ENCODE measurements at places on chromosomes 16 and 17.

DNA sequence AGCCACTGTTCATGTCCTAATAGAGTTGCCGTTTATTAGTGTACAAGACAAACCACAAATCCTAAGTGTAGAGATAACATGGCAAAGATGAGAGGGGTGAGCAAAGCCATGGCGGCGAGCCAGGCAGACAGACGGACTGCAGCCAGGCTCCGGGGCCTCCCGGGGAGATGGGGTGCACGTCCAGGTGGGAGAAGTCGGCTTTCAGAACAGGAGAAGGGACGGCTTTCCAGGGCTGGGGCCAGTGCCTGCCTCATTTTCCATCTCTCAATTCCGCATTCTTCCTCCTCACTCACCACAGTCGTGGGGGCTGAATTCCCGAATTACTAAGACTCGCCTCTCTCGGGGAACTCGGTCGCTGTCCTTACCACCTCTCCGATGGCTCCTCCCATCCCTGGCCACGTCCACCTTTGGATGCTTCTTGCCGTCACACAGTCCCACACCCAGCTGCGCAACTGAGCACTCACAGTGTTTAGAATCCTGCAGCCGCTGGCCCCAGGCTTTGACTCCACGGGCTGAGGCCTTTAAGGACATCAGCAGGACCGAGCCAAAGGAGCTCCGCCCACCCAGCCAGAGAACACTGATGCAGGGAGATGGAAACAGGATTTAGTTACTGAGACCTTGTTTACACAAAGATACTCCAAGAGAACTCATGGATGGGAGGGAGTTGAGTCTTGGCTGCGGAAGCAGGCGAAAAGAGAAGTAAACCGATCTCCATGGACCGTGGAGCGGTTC lies 59.7 kb downstream of the RNF112 start:
- no peak for DNase-seq

- DNase-seq: no peak
These were observed 474 bp downstream of the CLN3 start for GRCh38 chr16:28491230-28491969.

DNA sequence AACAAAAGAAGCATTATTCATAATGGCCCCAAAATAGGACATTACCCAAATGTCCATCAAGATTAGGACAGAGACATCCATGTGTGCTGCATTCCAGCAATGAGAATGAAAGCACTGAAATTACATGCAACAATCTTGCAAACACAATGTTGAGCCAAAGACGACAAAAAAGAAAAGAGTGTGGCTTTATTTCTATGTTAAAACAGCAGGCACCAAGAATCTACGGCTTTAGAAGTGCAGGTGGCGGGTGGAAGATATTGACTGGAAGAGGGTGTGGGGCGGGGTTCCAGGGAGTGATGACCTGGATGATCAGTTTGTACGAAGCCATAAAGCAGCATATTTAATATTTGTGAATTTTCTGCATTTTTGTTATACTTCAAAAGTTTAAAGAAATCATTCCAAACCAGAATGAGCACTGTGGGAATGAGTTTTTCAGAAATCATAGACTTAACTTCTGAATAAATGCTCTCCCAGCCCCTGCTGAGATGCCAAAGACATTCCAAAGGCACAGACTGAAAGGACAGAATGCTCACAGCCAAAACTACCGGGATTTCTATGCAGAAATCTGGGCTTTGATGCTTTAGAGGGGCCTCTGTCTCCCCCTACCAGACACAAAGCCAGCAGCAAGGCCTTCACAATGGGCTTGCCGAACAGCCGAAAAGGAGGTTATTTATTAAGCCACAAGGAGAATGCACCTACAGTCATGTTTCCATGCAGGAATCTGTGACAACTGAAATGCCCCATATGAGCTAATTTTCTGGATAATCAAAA lies 361.6 kb downstream of the GRIN2A start:
- DNase-seq: no peak

DNA sequence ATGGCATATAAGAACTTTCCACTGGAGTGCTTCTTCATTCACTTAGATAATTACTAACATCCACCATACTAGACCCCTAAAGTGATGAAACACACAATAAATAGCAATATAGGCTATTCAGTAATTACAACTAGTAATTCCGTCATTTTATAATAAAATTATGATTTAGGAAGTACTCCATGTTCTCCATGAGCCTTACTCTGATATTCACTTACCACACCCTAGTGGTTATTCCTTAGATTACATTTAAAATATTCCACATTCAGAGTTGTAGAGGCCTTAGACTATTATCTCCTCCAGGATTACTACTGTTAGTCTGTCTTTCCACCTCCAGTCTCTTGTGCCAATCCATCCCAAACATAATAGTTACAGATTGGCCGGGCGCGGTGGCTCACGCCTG lies 62.4 kb downstream of the STH start:
- no peak for DNase-seq

GRCh38 chr17:82984751-82985427 lies 94.5 kb upstream of the METRNL start:
- DNase-seq: no peak

DNA sequence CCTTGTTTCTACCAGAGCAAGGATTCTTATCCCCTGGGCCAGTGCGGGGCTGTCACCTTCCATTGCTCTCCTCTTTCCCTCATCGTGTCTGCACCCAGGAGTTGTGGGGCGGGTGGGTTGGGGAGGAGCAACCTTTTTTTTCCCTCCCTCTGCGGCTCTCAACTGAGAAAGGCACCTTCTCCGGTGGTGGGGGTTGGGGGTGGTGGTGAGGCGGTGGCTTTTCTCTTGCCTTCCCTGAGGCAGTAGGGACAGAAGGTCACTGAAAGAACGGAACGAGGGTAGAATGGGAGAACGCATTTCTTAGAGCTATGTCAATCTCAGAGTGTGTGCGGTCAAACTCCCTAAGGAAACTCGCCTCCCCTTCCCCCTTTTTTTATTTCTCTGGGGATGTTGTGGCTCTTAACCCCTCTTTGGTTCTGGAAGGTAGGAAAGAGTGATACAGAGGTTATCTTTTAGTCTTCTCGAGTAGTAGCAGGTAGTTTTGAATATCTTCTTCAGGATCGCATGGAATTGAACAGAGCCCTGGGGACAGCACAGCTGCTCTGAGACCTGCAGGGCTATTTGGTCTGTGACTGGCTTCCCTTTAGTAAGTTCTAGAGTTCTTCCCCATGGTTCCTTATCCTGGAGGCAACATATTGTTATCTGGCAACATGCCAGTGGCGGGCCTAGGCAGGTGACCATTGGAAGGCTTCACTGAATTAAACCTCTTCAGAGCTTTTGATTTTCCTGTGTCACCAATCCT lies 994 bp downstream of the CLTC start:
- DNase-seq: peak; percentile 42

GRCh38 chr17:2393954-2394749 lies 6.7 kb downstream of the MNT start:
- no peak for DNase-seq

DNA sequence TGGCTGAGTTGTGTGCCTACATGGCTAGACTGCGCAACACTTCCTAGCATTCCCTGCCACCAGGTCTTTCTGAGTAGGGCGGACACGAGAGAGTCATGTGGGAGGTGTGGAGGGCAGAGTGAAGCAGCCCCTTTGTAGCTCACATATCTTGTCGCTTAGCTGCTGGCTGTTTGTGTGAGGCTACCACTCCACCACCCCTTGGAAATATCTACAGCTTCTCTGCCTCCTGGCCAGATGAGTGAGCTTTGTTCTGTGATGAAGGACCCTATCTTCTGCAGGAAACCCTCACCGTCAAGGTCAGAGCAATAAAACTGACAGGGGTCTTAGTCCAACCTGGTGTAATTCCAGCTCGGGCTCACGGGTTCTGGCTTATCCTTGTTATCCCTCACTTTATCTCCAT lies 232.1 kb upstream of the ASIC2 start:
- no peak for DNase-seq

GRCh38 chr17:59707149-59707970 lies at the start of the genes PTRH2 and VMP1:
TSS of gene PTRH2 (minus strand) at chr17:59707430. CDS start at chr17:59697978, 9,452 bp downstream.
TSS of gene VMP1 (plus strand) at chr17:59707654. CDS start at chr17:59731447, 23,793 bp downstream.
- peak; percentile 96 for DNase-seq

- no peak for DNase-seq
These were observed at the start of gene TMEM92 for GRCh38 chr17:50274142-50274896. TSS of gene TMEM92 (plus strand) at chr17:50274466. CDS start at chr17:50274502, 36 bp downstream.

GRCh38 chr16:73054813-73055482 lies 7.0 kb upstream of the ZFHX3 start:
- DNase-seq: no peak

DNA sequence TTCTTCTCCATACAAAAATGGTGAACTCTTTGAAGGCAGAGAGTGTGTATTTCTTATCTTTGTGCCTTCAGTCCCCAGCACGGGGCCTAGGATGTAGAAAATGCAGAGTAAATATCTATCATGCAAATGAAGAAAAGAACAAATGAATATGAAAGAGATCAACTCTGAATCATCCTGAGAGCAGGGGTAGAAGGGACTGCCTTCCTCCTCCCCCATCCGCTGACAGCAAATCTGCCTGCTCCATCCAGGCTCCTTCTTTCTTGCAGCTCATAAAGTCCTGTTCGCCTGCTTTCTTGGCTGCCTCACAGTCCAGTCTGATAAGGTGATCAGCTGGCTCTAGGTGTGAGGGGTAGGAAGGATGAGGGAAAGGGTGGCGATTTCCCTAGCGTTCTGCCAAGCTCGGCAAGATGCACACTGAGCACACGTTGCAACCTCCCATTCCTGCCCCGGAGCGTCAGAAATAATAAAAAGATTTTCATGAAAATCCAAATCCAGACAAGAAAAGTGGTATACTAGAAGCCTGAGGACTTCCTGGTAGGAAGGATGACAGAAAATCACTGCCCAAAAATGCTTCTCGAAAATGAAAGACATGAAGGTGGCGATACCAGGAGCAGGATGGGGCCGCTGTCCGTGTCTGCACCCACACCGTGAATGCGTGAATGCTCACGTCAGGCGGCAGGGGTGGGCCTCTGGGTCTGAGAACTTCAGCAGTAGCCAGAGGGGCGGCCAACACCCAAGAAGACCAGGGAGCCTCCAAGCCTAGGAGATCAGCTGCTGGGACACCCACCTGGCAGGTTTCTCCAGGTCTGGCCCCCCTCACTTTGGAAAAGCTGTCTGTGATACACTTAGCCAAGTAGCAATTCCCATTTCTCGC lies 67.1 kb downstream of the VPS53 start:
- DNase-seq: no peak

GRCh38 chr16:89962754-89963498 lies 14.4 kb downstream of the DEF8 start:
- DNase-seq: no peak

DNA sequence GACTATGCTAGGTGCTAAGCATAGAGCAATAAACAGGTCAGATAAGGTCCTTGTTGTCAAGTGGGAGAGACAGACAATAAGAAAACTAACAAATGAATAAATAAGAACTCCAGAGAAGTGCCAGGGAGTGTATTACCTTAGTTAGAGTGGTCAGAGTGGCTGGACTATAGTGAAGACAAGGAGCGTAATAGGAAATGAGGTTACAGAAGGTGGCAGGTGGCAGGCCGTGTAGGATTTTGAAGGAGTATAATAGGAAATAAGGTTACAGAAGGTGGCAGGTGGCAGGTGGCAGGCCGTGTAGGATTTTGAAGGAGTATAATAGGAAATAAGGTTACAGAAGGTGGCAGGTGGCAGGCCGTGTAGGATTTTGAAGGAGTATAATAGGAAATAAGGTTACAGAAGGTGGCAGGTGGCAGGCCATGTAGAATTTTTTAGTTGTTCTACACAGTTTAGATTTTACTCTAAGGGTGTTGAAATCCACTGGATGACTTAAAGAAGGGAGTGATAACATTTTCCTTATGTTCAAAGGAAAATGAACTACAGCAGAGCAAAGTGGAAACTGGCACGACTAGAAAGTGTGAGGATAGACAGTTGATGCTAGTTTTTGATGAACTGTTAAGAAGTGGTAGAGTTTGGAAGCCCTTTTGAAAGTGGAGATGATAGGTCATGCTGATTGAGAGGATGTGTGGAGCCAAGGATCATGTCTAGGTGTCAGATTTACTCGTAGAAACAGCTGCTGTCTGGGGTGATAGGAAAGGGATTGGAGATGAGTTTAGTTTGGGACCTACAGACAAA lies 3.6 kb upstream of the KRTAP3-1 start:
- DNase-seq: no peak

GRCh38 chr17:64377769-64378282 lies 12.8 kb downstream of the PECAM1 start:
- no peak for DNase-seq

- peak; percentile 47 for DNase-seq
These were observed 28.7 kb upstream of the MILR1 start for GRCh38 chr17:64420143-64420670.

- DNase-seq: no peak
These were observed 42.4 kb downstream of the NXPH3 start for GRCh38 chr17:49618028-49618611.

DNA sequence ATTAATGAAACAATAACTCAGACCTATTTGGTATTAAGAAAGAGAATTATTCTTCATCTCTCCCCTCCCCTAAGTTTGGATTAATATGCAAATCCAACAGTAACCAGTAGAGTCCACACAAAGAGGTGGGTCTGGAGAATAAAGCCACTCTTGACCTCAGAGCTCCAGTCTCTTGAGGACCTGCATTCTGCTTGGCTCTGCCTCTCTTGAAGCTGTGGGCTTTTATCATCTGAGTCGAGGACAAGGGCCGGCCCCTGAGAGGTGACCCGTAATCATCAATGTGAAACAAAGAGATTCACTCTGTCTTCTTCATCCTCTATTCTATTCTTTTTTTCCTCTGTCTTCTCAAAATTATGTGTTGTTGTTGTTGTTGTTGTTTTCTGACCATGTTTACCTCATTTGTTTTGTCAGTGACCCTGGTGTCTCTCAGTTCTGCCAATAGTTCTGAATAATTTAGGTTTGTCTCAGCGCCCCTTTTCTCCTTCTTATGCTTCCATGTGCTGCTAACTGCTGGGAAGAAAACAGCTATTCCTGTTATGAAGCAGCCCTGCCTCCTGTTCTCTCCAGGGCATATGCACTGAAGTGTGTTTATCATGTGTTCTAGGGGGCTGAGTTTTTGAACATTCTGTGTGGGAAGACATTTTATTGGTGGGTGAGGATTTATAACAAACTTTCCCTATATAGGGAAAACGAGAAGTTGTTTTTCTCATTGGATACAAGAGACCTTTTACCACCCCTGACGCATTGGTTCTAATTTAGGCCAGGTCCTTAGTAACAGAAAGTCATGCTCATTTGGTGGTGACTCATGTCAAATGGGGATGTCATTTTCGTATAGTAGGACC lies 135.8 kb downstream of the TRIM37 start:
- DNase-seq: no peak

DNA sequence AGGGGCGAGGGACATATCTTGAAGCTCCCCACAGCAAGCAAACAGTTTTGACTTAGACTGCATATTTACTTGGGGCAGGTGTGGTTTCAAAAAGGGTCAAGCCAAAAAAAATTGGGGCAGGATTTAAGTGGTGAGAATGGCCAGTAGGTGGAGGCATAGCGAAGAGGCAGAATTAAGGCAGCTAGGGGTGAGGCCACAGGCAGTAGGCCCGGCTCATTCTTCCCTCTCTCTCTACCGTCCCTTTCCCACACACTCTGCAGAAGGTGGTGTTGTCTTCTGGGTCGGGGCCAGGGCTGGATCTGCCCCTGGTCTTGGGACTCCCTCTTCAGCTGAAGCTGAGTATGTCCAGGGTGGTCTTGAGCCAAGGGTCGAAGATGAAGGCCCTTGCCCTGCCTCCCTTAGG lies 2.6 kb downstream of the SHBG start:
- peak; percentile 47 for DNase-seq

DNA sequence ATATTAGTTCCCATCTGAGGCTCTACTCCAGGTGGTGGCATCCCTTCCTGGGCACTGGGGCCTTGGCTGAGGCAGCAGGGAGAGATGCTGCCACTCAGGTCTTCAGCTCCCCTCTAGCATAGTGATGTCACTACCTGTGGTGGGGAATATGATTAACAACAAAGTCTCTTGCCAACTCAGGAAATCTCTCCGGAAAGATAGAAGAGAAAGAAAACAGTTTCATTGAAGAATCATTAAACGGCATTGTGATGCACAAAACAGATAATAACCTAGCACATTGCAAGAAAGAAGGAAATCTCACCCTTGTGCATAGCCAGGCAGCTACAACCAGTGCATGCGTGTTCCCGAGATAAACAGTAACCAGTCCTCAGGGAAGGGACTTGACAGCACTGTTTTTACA lies 12.2 kb upstream of the ZNF267 start:
- no peak for DNase-seq
